Renal cortex interstitium (tissue), 15 donors: ENCODE measurements at places on chromosomes 11 and 22.

GRCh38 chr22:19576460-19577421 lies 52.5 kb upstream of the CLDN5 start:
- DNase-seq = no peak

DNA sequence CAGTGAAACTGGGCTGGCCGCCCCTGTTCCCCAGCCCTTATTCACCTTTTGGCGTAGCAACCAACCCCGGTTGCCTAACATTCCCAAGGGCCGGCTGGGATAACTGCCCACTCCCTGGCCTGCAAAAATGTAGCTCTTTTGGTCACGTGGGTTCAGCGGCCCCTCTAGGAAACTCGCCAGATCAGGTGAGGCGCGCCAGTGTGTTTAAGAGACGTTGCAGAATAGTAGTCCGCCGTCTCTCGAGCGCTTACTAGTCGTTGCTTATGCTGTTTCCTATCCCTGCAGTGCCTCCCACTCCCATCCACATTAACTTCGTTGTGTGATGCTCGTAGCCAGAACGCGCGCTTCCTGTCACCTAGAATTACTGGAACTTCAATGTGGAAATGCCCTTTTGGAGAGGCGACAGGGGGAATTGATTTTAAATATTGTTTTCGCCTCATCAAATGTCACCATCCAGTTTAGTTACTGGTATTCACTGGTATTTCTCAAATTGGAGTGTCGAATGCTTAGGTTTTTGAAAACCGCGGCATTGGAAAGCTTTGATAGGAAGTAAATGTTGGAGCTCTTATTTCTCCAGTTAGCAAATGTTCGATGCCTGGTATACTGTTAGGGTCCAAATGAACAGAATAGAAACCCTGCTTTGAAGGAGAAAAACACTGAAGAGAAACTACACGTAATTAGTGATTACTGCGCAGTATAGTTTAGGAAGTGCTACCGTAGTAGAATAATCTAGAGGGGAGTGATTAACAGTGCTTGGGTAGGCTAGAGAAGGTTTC lies 823 bp downstream of the CEP57 start:
- no peak for DNase-seq

DNA sequence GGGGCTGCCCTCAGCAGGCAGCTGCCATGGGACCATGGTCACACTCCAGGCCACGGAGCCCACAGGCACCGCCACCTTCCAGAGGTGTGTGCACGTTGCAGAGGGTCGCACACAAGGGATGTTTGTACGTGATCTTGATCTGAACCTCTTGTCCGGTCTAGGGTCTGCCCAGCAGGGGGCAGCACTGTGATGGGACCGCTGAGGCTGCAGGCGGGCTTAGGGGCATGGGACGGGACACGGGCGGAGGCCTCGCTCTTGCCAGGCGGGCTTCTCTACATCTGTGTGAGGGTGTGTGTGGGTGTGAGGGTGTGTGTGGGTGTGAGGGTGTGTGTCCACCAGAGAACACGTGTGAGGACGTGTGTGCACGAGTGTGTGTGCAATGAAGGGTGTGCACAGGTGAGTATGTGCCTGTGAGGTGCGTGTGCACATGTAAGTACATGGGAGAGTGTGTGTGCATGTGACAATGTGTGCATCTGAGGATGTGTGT lies 52.4 kb downstream of the CACNA1I start:
- no peak for DNase-seq

GRCh38 chr22:28962042-28962554 lies 78.7 kb downstream of the ZNRF3 start:
- no peak for DNase-seq

DNA sequence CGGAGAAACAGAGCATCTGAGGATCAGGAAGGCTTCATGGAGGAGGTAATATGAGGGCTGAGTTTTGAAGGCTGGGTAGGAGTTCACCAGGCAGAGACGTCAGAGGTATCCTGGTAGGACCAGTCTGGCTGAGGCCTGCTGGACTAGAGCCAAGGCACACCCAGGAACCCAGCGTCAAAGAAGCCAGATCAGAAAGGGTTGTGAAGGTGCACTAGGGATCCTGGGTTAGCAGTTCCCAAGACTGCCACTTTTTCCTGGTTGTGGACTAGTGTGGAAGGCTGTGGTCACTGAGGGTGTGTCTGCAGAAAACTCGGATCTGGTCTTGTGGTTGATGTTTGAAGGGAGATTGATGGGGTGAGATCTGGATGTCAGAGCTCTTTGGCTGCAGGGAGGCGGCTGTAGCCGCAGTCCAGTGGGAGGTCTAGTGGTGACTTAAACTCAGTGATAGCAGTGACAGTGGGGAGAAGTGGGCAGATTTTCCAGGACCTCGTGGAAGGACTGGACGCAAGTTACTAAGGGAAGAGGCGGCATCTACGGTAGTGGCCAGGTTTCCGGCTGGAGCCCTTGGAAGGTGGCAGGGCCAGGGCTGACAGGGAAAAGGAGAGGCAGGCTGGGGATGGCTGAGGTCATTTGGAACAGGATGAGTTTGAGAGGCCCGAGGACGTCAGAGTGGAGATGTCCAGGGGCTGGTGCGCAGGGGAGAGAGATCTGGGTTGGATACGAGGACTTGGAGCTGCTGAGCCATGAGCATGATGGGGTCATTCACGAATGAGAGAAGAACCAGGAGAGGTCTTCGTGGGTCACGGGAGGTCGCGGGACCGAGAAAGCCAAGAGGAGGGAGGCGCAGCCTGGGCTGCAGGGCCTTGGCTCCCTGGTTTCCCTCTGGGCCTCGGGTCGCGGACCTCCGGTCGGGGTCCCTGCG lies 10.9 kb downstream of the RELA start:
- DNase-seq = no peak

DNA sequence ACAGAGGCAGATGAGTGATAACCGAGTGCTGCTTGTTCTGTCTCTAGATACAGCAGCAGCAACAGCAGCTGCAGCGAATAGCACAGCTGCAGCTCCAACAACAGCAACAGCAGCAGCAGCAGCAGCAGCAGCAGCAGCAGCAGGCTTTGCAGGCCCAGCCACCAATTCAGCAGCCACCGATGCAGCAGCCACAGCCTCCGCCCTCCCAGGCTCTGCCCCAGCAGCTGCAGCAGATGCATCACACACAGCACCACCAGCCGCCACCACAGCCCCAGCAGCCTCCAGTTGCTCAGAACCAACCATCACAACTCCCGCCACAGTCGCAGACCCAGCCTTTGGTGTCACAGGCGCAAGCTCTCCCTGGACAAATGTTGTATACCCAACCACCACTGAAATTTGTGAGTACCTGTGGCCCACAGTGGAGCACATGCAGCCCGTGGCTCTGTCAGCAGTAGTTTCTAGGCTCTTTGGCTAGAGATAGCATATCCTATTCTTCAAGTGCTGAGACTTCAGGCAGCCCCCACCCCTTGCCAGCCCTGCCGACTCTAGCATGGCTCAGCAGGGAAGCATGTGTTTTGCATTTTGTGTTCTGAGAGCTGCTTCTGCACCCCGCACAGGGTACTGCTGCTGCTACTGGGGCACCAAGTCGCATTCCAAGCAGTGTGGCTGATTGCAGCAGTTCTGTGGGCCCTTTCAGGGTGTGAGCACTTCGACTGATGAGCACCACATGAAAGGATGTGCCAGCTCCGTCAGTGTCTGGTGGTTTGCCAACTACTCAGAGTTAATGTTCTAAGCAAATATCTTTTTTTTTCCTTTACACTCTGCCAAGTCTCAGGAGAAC lies 59.2 kb downstream of the MED15 start:
- DNase-seq = no peak

GRCh38 chr11:17554487-17554886 lies 7.4 kb downstream of the OTOG start:
- DNase-seq = no peak

DNA sequence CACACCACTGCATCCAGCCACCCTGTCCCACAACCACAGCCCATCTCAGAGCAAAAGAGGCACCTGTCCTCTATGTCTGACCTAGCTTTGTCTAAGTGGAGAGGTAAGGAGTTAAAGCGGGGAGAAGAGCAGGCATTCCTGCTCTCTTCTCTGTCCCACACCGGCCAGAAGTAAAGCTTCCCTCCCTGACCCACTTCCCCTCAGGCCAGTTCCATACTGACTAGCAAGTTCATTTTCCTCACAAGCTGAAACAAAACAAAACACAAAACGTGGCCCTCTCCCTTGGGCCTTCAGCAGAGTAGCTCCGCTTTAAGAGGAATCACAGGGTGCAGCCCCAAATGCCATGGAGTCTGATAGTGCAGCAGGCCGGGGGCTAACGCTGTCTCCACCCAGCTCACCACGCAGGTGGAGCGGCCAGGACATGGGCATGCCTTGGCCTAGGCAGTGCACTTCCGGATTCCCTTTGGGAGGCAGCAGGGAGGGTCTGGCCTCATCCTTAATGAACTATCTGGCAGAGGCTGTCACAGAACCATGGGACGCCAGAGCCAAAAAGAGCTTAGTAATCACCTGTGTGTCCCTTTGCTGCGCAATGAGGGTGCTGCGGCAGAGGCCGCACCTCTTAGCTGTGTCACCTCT lies 34.0 kb downstream of the FLI1 start:
- DNase-seq = no peak

DNA sequence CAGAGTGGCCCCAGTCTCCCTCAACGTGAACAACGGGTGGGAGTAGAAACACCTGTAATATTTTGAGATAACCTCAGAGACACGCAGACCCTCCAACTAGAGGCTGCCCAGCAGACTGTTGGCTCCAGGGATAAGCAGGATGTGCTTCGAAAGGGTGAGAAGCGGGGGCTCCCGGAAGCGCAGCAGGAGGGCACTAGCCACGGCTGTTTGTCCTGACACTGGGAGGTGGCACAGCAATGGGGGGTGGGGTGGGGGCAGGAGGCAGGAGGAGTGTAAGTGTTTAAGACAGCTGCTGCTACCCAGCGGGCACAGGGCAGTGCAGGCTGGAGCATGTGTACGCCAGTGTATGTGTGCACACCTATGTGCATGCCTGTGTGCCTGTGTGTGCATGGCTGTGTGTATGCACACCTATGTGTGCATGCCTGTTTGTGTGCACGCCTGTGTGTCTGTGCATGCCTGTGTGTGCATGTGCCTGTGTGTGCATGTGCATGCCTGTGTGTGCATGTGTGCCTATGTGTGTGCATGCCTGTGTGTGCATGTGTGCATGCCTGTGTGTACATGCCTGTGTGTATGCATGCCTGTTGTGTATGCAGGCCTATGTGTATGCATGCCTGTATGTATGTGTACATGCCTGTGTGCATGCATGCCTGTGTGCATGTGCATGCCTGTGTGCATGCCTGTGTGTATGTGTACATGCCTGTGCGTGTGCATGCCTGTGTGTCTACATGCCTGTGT lies 154.7 kb downstream of the SHANK2 start:
- DNase-seq = no peak

- DNase-seq = no peak
Observed at GRCh38 chr11:124085997-124086846, 29.0 kb upstream of the VWA5A start.

DNA sequence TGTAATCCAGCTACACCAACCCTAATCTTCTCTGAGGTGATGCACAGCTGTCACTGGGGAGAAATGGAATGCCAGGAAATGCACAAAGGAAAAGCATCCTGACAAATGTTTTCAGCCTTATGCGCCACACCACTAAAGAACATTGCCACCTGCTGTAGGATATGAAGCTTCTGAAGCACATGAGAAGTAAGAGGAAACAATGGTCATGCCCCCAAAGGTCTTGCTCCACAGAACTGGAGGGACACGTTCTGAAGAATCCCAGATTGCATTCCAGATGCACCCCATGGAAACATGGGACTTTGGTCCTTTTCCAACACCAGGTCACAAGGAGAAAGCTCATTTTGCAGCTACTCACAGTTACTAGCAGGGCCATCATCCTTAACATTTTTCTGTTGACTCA lies 48.7 kb upstream of the ZBED5 start:
- DNase-seq = peak; percentile 29

GRCh38 chr11:33564856-33565453 lies 135.7 kb downstream of the C11orf91 start:
- no peak for DNase-seq

DNA sequence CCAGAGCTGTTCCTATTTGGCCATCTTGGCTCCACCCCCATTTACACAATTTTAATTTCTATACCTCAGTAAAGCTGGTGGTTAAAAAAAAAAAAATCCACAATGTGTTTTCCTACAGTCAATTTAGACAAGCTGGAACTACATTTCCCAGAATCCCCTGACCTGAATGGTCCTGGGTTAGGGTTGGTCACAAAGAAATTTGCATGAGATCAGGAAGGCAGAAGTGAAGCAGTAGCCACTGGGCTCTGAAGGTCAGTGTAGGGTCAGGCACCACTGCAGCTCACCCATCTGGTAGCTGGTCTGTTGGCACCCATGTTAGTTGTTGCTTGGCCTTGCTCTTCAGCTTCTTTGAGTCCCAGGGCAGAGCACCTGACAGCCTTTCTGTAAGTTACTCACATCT lies 210.7 kb upstream of the API5 start:
- DNase-seq = no peak
